ENCODE measurements at places on chromosomes 4 and X.

DNA sequence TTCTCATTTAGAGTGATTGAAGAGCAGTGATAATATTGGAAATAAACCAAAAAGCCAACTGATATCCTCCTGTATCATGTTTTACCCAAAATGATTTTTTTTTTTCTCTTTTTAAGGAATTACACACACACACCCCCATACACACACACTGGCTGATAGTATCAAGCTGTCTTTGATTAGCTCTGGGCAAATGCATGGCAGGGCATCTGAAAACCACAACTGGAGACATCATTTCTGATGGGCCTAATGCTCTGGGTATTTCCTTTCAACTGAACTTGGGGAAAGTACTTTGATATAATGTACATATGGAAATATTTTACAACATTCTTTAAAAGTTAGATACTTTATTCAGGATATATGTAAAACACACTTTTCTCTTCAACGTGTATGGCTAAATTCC lies 14.2 kb upstream of the OSTC start:
- no peak for DNase-seq

DNA sequence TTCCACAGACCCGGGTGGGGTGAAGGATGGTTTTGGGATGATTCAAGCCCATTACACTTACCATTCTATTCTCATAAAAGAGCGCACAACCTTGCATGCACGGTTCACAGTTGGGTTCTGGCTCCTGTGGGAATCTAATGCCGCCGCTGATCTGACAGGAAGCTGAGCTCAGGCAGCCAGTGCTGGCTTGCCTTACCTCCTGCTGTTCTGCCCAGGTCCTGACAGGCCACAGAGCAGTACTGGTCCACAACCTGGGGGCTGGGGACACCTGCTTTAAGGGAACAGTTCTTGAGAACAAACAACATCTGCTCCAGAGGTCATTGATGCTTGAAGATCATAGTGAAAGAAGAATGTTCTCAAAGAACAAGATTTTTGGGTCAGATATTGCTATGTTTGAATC lies 8.0 kb upstream of the HS3ST1 start:
- DNase-seq: no peak

GRCh38 chr4:91089178-91089577 lies 962.0 kb downstream of the CCSER1 start:
- DNase-seq: no peak

DNA sequence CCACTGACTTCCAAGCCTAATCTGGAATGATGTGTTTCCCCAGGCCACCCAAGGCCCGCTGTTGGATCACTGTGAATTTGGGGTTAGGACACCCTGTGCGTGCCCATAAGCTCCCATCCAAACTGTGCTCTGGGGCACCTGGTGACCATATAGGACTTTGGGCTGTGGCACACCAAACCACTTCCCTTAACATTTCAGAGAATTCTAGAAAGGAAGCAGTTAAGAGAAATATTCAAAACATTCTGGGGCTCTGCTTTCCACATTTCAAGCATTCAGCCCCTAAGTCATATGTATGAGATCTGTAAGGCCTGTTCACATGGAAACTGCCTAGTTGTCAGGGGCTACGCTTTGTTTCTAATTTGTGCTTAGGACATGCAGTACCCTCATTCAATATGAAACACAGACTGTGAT lies 14.4 kb downstream of the VGLL1 start:
- no peak for DNase-seq

GRCh38 chr4:103137446-103137827 lies 37.8 kb upstream of the BDH2 start:
- DNase-seq: peak; percentile 15

DNA sequence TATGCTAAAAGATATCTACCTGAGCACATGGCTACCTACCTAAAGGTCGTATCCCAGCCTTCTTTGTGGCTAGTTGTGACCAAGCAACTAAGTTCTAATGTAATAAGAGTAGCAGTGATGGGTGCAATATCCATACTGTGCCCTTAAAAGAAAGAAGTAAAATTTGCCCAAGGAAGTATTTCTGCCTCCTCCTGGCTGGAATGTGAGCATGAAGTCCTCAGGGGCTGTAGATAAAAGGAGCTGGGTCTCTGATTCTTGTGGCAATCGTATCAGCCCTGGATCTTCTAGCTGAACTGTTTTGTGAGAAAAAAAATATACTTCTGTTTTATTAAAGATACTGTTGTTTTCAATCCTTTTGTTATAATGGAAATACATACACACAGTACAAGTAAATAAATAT lies 217.4 kb downstream of the GPAT3 start:
- no peak for DNase-seq

- no peak for DNase-seq
Observed at GRCh38 chr4:102441978-102442911, 58.9 kb upstream of the NFKB1 start.

GRCh38 chr4:74364652-74365491 lies at the start of gene EREG:
TSS of gene EREG (plus strand) at chr4:74365145. CDS start at chr4:74365309, 164 bp downstream.
- peak; percentile 50 for DNase-seq

DNA sequence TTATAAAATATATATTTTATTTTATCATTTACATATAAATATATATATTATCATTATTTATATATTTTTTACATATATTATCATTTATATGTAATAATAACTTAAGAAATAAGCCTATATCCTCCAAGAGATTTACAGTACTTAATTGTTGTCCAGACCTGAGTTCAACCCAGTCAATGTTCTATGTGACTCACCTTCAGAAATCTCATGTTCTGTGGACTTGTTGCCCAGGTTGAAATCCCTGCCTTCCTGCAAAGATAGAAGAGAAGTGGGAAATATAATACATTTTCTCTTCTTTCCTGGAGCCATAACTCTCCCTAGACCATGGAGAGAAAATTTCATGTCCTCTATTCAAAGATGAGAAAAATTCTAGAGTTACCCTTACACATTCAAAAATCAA lies 247.3 kb downstream of the PARM1 start:
- no peak for DNase-seq

DNA sequence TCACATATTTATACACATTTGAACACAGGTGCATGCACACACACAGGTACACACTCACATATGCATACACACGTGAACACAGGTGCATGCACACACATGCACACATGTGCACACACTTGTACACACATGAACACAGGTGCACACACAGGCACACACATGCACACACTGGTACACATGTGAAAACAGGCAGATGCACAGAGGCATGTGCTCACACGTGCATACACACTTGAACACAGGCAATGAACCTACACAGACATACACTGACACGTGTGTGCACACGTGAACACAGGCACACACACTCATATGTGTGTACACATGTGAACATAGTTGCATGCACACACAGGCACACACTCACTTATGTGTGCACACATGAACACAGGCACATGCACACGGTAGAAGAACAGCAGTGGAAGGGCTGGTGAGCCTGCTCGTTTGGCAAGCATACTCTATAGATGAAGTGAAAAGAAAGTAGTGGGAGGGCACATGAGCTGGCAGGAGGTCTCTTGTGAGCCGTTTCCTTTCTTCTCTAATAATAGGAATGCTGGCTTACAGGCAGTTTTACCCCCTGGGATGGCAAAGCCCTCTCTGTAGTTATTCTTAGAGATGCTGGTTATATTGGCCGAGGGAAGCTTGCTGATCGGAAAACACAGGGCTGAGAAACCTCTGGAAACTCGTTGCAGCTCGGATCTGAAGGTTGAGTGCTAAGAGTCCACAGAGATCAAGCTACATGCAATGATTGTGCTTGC lies 279.6 kb upstream of the CLNK start:
- peak; percentile 50 for DNase-seq

GRCh38 chr4:54909961-54910360 lies 215.4 kb downstream of the KDR start:
- DNase-seq: no peak

DNA sequence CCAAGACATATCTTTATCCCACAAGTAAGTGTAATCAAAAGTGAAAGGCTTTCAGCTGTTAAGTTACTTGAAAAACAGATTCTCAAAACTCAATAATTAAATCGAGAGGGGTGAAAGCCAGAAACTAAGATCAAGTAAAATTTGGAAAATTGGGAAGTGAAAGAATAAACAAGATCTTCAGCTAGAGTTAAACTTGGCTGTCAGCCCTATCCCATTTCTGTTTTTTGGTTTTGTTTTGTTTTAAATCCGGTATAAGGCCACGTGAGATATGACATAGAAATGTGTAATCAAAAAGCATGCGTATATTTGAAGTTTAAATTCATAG lies 856.8 kb downstream of the STIM2 start:
- DNase-seq: no peak

GRCh38 chrX:153549807-153550206 lies 32.4 kb downstream of the ATP2B3 start:
- no peak for DNase-seq

GRCh38 chr4:113575401-113575800 lies 186.1 kb downstream of the CAMK2D start:
- DNase-seq: peak; percentile 82

DNA sequence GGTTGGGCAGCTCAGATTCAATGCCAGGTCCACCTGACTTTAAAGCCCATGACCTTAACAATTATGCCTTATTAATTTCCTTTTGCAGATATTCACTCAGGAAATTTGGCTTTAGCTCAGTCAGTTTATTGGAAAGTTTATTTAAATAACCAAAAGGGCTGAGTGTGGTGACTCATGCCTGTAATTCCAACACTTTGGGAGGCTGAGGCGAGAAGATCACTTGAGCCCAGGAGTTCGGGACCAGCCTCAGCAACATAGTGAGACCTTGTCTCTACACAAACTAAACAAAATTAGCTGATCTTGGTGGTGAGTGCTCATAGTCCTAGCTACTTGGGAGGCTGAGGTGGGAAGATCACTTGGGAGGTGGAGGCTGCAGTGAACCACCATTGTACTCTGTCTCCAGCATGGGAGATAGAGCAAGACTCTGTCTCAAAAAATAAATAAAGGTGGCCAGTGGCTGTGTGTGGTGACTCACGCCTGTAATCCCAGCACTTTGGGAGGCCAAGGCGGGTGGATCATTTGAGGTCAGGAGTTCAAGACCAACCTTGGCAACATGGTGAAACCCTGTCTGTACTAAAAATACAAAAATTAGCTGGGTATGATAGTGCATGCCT lies 43.3 kb downstream of the RHOH start:
- peak; percentile 19 for DNase-seq

- no peak for DNase-seq
Observed at GRCh38 chrX:107421337-107421861, 28.1 kb upstream of the FRMPD3 start.

DNA sequence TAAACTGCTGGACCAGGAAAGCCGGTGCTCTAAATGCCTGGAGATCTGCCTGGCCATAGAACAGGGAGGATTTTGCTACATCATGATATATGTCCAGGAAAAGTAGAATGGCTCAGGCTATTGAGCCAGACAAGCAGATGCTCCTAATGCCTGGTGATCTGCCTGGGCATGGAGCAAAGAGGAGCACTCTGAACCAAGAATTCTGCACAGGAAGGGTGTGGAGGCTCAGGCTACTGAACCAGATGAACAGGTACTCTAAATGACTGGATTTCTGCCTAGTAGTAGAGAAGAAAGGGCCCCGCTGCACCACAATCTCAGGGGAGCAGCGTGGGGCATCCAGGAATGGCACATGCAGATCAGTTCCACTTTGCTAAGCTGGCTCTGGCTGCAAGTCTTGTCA lies 607.9 kb downstream of the ANKRD50 start:
- no peak for DNase-seq

Measured in astrocyte of the spinal cord (primary cell).